ENCODE measurements at places on chromosomes 2 and 18.

GRCh38 chr2:2121887-2122286 is 209.2 kb downstream of the MYT1L start:
- no peak for DNase-seq

GRCh38 chr2:189379731-189380261 is 61.5 kb upstream of the WDR75 start:
- no peak for DNase-seq

DNA sequence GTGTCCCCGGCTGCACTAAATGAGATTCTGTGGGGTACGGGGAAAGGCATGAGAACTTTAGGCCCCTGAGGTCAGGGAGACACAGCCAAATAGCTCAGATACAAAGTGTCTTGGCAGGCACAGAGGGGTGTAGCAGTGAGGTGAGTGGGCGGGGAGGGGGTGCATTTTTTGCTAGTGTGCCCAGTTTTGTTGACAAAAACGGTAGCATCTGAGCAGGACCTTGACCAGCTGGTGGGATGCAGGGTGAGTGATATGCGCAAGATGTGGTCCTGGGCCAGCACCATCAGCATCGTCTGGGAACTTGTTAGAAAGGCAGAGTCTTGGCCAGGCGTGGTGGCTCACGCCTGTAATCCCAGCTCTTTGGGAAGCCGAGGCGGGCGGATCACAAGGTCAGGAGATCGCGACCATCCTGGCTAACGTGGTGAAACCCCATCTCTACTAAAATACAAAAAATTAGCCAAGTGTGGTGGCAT is 127.3 kb upstream of the LGALSL start:
- no peak for DNase-seq

DNA sequence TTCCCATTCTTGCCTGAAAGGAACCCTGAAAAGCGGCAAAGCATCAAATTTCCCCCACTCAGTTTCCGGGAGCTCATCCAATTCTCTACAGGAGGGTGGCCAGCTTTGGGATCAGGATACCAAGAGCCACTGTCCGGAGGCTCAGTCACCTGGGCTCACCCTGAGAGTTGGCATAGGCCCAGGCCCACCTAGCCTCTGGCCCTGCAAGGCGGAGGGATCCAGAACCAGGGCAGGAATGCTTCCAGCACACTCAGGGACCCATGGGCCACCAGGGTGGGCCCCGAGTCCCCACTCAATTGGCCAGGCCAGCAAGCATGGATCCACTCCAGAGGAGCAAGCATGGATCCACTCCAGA is 432.9 kb upstream of the MYT1L start:
- no peak for DNase-seq

GRCh38 chr2:28296904-28297303 is 95.8 kb upstream of the FOSL2 start:
- no peak for DNase-seq

DNA sequence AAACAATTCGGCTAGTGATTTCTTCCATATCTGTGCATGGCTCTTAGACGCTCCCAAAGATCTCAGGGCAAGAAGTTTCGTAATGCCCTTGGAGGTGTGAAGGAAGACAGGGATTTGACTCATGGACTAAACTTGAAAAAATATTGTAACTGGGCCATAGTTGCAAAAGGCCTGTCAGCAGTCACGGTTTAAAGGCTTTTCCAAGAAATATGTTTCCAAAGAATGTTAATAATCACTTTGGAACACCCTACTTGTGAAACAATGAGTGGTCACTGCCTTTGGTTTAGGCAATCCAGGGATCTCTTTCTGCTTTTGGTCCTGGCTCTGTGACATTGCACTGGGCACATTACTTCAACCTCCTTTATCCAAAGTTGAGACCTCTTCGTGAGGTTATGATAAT is 102.5 kb upstream of the RASGRP3 start:
- no peak for DNase-seq

DNA sequence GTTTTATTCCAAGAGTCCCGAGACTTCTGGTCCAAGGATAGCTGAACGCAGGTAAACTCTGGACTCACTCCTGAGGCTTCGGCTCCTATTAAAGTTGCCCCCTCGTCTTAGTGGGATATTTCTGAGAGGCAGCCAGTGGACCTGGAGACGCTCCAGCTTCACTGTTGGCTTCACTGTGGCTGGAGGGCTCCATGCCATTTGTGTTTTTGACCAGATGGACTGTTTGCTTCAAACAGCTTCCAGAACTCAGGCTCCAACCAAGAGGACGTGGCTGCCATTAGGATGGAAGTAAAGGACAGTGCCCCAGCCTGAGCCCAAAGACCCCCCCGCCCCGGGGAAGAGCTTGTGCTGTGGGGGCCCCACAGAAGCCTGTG is 94.4 kb upstream of the LDAH start:
- no peak for DNase-seq

- no peak for DNase-seq
Measured at GRCh38 chr2:182522972-182523473, 96.2 kb upstream of the PDE1A start.

- DNase-seq: no peak
Measured at GRCh38 chr2:85758361-85759256, 4.8 kb downstream of the ATOH8 start.
